SK-N-SH (cell line): ENCODE measurements at places on chromosomes 1 and 21. TPM values are rescaled to one million over a fixed set of nuclear protein-coding genes. Genes with fewer than 3 reads are reported as not detected.

Gene LCE3D
- polyA plus RNA-seq = not detected in 2 replicates

Gene LRRC3
- 1.9 and 2.3 TPM in 2 replicates for polyA plus RNA-seq

- no peak overlapping the region for H3K27ac ChIP-seq
- no peaks in the 10 kb centered on the region for H3K36me3 ChIP-seq
- H3K4me1 ChIP-seq = peaks cover 11% of the 10 kb centered on the region; the same call in 1 of the 2 replicates
- H3K4me3 ChIP-seq = no peak overlapping the region
- no peaks in the 10 kb centered on the region for H3K27me3 ChIP-seq
- no peak for DNase-seq
These were observed 5.1 kb upstream of the EPS8L3 start for GRCh38 chr1:109768820-109769219.

- no peaks in the 10 kb centered on the region; the same call in 1 of the 2 replicates for H3K27me3 ChIP-seq
- no peaks in the 10 kb centered on the region for H3K36me3 ChIP-seq
- no peak for DNase-seq
- H3K4me3 ChIP-seq = no peak overlapping the region
These were observed 60.3 kb downstream of the CD247 start for GRCh38 chr1:167457936-167458584.

DNA sequence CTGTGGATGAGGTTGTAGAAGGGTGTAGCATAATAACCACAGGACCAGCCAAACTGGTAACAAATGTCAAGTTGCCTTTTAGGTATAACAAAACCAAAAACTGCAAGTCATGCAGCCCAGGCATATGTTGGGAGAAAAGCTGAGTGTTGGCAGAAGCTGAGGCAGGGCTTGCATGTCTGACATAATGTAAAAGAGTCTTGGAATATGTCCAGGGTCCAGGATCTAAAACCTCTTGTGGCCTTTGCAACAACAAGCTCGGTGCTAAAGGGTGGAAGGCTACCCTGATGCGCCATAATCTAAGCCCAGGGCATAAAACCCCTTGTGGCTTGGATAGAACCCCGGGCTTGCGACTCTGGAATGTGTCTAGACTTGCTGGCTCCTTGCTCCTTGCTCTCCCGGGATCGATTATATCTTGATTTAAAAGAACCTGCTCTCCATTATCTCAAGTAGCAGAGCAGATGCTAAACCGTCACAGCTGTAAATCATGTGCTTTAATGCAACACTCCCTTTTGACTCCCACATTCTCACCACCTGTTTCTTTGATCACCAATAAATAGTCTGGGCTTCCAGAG, 26.5 kb upstream of the SLC35A3 start:
- DNase-seq = no peak
- no peak overlapping the region for H3K4me3 ChIP-seq
- H3K4me1 ChIP-seq = peaks cover 6% of the 10 kb centered on the region; the same call in 1 of the 2 replicates
- no peaks in the 10 kb centered on the region for H3K36me3 ChIP-seq
- H3K27me3 ChIP-seq = no peaks in the 10 kb centered on the region

DNA sequence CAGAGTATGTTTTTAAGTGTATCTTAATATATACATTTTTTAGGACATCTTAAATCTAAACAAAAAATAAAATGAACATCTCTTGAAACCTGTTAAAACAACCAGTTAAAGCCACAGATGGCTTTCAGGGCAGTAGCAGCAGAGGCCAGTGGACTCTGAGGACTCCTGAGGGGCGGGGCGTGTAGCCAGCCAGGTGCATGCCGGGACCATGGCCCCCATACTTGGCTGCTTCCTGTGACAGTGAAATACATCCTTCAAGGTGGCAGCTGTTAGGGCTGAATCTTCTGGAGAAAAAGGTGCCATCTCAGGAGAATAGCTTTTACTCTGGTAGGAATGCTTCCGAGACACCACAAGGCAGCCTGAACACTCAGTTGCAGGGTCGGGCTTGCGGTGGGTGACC, 9.6 kb downstream of the RHOU start:
- DNase-seq = no peak
- no peaks in the 10 kb centered on the region; the same call in 1 of the 2 replicates for H3K27me3 ChIP-seq
- no peaks in the 10 kb centered on the region for H3K4me1 ChIP-seq
- H3K27ac ChIP-seq = no peak overlapping the region
- H3K36me3 ChIP-seq = no peaks in the 10 kb centered on the region

- H3K4me1 ChIP-seq = peaks cover 16% of the 10 kb centered on the region; the same call in 1 of the 2 replicates
- H3K27me3 ChIP-seq = no peaks in the 10 kb centered on the region
- no peak overlapping the region for H3K4me3 ChIP-seq
- no peaks in the 10 kb centered on the region for H3K36me3 ChIP-seq
These were observed 27.8 kb downstream of the SDC3 start for GRCh38 chr1:30880678-30881318.

DNA sequence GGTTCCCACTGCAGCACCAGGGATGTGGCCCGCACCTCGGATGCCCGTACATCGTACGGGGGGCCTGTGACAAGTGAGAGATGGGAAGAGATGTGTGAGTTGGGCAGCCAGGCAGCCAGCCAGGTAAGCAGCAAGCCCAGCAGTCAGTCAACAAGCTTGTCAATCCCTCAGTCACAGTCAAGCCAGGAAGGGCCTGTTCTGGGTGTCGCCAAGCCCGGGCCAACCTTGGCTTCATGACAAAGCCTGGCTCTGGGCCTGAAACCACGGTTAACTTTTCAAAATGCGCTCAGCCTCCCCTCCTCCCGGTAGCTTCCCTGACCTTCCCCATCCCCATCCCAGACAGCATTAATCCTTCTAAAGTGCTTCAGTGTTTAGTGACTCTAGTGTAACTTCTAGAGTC, 31.8 kb downstream of the MYOM3 start:
- no peak for DNase-seq
- no peaks in the 10 kb centered on the region for H3K36me3 ChIP-seq
- no peak overlapping the region for H3K4me3 ChIP-seq
- no peaks in the 10 kb centered on the region for H3K4me1 ChIP-seq

- H3K4me1 ChIP-seq = peaks cover 7% of the 10 kb centered on the region; the same call in 1 of the 2 replicates
- DNase-seq = no peak
- no peaks in the 10 kb centered on the region; the same call in 1 of the 2 replicates for H3K27me3 ChIP-seq
- H3K4me3 ChIP-seq = no peak overlapping the region
- no peak overlapping the region for H3K27ac ChIP-seq
These were observed 19.2 kb upstream of the VASH2 start for GRCh38 chr1:212930986-212931678.

- H3K27ac ChIP-seq = no peak overlapping the region
- H3K36me3 ChIP-seq = no peaks in the 10 kb centered on the region
- H3K4me3 ChIP-seq = no peak overlapping the region
These were observed 3.5 kb upstream of the UTS2 start for GRCh38 chr1:7856345-7856744.

DNA sequence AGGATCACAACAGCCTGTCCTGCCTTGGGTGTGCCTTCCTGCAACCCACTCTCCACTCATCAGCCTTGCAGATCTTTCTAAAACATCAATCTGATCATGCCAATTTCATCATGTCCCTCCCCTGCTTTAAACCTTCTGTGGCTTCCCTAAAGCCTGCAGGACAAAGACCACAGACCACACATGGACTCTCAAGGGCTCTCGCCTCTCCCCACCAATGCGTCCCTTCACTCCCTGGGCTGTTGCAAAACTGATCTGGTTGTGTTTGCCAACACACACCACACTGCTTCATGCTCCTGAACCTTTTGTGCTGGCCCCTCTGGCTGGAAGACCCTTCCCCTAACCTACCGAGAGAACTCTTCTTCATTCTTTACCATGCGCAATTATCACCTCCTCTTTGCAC, 72.4 kb downstream of the ITPKB start:
- H3K36me3 ChIP-seq = no peaks in the 10 kb centered on the region
- no peak for DNase-seq
- no peak overlapping the region for H3K27ac ChIP-seq
- H3K27me3 ChIP-seq = no peaks in the 10 kb centered on the region

DNA sequence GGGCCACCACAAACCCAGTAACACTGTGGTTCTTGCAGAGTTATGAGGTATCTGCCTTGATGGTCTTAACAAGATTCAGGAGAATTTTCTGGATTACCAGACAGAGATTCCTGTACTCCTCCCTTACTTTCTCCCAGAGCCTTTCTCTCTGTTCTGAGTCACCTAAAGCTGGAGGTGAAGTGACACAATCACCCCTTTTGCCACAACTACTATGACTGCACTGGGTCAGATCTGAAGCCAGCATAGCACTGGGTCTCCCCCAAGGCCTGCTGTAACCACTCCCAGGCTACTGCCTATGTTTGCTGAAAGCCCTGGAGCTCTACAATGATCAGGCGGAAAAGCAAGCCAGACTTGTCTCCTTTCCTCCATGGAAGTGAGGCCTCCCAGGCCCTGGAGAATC, 156.7 kb upstream of the NEGR1 start:
- H3K36me3 ChIP-seq = no peaks in the 10 kb centered on the region
- no peak for DNase-seq
- H3K4me1 ChIP-seq = no peaks in the 10 kb centered on the region; the same call in 1 of the 2 replicates
- no peak overlapping the region for H3K27ac ChIP-seq

GRCh38 chr1:205978676-205979075, 24.5 kb downstream of the RAB7B start:
- peaks cover 12% of the 10 kb centered on the region; the same call in 1 of the 2 replicates for H3K4me1 ChIP-seq
- H3K27ac ChIP-seq = no peak overlapping the region
- H3K4me3 ChIP-seq = no peak overlapping the region
- no peaks in the 10 kb centered on the region for H3K27me3 ChIP-seq
- H3K36me3 ChIP-seq = no peaks in the 10 kb centered on the region
- DNase-seq = no peak

DNA sequence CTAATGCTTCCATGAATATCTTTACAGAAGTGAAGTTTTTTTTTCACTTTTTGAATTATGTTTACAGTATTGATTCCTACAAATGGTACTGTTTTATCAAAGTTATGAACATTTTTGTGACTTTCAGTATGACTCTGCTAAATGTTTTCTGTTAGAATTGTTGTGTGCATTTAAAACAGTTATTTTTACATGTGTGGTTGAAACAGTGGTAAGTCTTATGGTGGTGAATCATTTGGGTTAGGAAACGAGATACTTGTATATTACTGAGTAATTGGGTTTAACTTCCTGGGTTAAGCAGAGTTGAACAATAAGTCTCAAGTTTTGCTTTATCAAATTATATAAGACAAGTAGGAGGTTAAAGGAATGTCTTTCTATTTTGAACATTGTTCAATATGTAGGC, 66.8 kb downstream of the VPS13D start:
- no peaks in the 10 kb centered on the region; the same call in 1 of the 2 replicates for H3K4me1 ChIP-seq
- H3K27me3 ChIP-seq = no peaks in the 10 kb centered on the region
- H3K36me3 ChIP-seq = peaks cover 20% of the 10 kb centered on the region; the same call in 1 of the 2 replicates

Gene GBP6
- polyA plus RNA-seq = not detected in 2 replicates

DNA sequence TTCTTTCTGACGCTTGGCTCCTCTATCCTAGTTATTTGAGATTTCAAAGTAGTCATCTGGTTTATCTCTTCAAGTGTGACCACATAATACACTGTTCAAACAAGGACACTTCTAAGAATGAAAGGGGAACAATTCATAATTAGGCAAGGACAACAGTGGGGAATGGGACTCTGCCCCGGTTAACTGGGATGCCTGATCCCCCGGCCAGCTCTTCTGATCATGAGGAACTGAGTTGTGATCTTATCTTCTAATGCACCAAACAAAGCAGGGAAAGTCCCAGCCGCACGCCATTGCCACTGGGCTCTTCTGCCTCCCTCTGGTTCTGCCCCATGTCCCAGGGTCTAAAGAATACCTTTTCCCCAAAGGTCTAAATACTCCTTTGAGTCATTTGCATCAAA, 158.2 kb upstream of the IRF2BP2 start:
- no peak overlapping the region for H3K4me3 ChIP-seq
- no peaks in the 10 kb centered on the region for H3K27me3 ChIP-seq
- no peak for DNase-seq
- H3K4me1 ChIP-seq = peaks cover 12% of the 10 kb centered on the region
- no peaks in the 10 kb centered on the region for H3K36me3 ChIP-seq

GRCh38 chr1:43206600-43207228, 34.6 kb downstream of the CFAP57 start:
- H3K4me1 ChIP-seq = no peaks in the 10 kb centered on the region
- DNase-seq = no peak
- H3K4me3 ChIP-seq = 0 out of 2 replicates have a peak overlapping the region, but pooled peaks have one; percentile 6
- H3K36me3 ChIP-seq = no peaks in the 10 kb centered on the region
